SJSA1 (cell line): ENCODE measurements at places on chromosomes 7 and 10. TPM values are rescaled to one million over a fixed set of nuclear protein-coding genes. Genes with fewer than 3 reads are reported as not detected.

Gene DEPP1
- total RNA-seq = 4.9 and 6.8 TPM in 2 replicates

Gene TLX1
- total RNA-seq = not detected in 2 replicates

Gene ARHGAP22
- total RNA-seq = 0.53 TPM in 1 of 2 replicates, not detected in the other

Gene IQUB
- 0.08 TPM in 1 of 2 replicates, not detected in the other for total RNA-seq

Gene SRRM3
- total RNA-seq = 0.24 TPM in 1 of 2 replicates, not detected in the other

Gene CLDN4
- 0.16 TPM in 1 of 2 replicates, not detected in the other for total RNA-seq

Gene PGAM2
- total RNA-seq = 0.13 TPM in 1 of 2 replicates, not detected in the other

Gene RELN
- total RNA-seq = 0.03 TPM in 1 of 2 replicates, not detected in the other

Gene ZMYND11
- total RNA-seq = 71.5 and 88.5 TPM in 2 replicates

Gene NCF1
- total RNA-seq = not detected in 2 replicates

GRCh38 chr7:152382244-152382643, 53.6 kb downstream of the KMT2C start:
- no peak for DNase-seq

GRCh38 chr7:82406937-82407336, 36.6 kb downstream of the CACNA2D1 start:
- no peak for DNase-seq

DNA sequence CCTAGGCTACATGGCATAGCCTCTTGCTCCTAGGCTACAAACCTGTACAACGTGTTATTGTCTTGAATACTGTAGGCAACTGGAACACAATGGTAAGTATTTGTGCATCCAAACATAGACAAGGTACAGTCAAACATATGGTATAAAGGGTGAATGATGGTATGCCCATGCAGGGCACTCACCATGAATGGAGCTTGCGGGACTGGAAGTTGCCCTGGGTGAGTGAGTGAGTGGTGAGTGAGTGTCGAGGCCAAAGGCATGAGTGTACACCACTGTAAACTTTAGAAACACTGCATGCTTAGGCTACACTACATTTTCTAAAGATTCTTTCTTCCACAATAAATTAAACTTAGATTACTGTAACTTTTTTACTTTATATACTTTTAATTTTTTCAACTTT, 165.7 kb downstream of the PARD3 start:
- no peak for DNase-seq

- DNase-seq = no peak
Observed at GRCh38 chr7:30196408-30196807, 61.6 kb downstream of the MTURN start.

- peak; percentile 22 for DNase-seq
Observed at GRCh38 chr10:131002031-131002861, 309.3 kb downstream of the TCERG1L start.

- no peak for DNase-seq
Observed at GRCh38 chr7:1925973-1926907, 256.2 kb downstream of the ELFN1 start.

DNA sequence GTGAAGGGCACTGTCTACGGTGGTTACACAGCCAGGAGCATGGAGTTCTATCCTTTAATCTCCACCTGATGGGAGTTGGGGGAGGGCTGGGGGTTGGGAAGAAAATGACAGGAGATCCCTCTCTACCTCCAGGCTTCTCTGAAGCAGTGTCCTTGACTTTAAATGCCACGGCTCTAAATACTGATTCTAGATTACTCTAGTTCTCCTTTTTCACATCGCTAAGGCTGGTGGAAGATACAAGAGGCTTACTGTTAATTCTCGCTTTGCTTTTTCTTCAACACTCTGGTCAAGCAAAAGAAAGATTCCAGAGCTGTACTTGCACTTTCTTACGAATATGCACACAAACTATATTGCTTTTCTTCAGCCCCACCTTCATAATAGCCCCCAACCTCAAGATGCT, 30.5 kb downstream of the ARL3 start:
- DNase-seq = no peak

- DNase-seq = no peak
Observed at GRCh38 chr10:47056247-47056510, 145.0 kb downstream of the PTPN20 start.

- no peak for DNase-seq
Observed at GRCh38 chr7:70794962-70795361, 337.0 kb upstream of the GALNT17 start.

DNA sequence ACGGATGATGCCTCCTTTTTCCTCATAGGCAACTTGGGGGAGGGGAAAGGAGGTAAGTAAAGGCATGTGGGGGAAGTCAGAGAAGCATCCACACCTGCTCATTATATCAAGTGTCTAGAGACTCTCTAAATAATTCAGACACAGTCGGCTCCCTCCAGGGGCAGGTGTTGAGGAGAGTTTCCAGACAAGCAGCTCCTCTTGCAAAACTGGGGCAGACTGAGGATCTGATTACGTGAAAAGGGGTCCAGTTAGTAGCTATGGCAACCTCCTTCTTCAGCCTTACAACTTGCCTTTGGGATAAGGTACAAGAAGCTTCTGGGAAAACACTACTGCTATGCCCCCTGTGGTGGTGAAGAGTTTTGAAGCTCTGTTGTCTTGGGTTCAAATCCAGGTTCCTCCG, 39.0 kb upstream of the SORBS1 start:
- no peak for DNase-seq

DNA sequence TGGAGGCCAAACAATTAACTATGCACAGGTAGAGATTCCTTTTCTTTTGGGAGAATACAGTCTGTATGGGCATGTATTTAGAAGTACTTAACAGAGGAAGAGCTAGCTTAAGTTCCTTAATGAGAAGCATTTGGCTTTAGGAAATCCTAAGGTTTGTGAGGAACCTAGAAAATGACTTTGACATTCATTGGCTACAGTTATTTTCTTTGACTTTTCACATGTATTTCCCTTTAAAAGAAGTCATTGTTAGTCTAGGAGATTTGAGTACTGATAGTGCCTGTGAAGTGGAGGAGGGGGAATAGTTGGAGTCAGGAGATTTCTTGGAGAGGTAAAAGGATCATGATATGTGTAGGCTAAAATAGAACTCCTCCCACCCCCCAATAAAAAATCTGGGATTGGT, 3.6 kb downstream of the HELLS start:
- DNase-seq = no peak

GRCh38 chr7:127474457-127474856, 81.9 kb upstream of the ZNF800 start:
- no peak for DNase-seq

- peak; percentile 48 for DNase-seq
Observed at GRCh38 chr10:107653832-107654287, 489.4 kb upstream of the SORCS1 start.

GRCh38 chr10:104067525-104067924, 18.2 kb downstream of the COL17A1 start:
- DNase-seq = no peak

GRCh38 chr10:92290076-92290836, 622 bp downstream of the CPEB3 start:
- peak; percentile 43 for DNase-seq

- DNase-seq = no peak
Observed at GRCh38 chr10:24355056-24355688, 146.2 kb downstream of the KIAA1217 start.

DNA sequence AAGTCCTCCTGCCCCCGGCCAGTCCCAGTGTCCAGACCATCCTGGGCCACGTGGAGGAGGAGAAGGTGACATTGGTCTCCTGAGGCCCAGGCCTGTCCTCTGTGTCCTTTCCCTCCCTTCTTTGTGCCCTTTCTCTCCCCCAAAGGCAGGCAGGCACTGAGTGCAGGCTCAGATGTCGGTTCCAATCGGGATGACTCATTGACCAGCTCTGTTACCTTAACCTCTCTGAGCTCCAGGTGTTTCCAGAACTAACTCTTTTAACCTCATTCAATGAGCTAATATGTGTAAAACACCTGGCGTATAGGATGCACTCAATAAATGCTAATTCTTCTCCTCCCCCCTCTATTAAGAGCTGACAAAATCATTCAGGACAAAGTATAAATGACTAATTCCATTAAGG, 25.7 kb downstream of the MACROH2A2 start:
- no peak for DNase-seq

- peak; percentile 81 for DNase-seq
Observed at GRCh38 chr7:93043385-93043985, 74.3 kb downstream of the SAMD9 start.

DNA sequence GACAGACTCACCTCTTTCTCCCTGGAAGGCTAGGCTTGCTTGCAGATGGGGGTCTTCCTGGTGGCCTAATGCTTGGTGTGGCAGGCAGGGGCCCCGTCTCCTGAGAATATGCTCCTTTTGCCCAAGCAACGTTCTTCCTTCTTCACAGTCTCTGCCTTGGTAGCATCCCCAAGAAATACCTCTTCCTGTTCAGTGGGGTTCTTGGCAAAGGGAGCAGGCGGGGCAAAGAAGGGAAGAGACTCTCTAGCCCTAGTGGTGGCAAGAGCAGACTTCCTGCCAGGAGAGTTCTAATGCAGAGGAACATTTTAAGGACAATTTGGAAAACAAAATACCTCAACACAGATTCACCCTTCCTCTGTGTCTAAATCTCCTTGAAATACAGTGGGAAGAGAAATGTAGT, at the start of gene CLEC5A:
Gene CLEC5A, minus strand, starts transcription at position 179 of the 400 bp plus-strand sequence. CDS start 682 bp downstream, outside the sequence.
- no peak for DNase-seq

- DNase-seq = no peak
Observed at GRCh38 chr10:128263891-128264688, 137.9 kb upstream of the MKI67 start.

GRCh38 chr10:99280472-99280871, 44.8 kb upstream of the HPSE2 start:
- no peak for DNase-seq

DNA sequence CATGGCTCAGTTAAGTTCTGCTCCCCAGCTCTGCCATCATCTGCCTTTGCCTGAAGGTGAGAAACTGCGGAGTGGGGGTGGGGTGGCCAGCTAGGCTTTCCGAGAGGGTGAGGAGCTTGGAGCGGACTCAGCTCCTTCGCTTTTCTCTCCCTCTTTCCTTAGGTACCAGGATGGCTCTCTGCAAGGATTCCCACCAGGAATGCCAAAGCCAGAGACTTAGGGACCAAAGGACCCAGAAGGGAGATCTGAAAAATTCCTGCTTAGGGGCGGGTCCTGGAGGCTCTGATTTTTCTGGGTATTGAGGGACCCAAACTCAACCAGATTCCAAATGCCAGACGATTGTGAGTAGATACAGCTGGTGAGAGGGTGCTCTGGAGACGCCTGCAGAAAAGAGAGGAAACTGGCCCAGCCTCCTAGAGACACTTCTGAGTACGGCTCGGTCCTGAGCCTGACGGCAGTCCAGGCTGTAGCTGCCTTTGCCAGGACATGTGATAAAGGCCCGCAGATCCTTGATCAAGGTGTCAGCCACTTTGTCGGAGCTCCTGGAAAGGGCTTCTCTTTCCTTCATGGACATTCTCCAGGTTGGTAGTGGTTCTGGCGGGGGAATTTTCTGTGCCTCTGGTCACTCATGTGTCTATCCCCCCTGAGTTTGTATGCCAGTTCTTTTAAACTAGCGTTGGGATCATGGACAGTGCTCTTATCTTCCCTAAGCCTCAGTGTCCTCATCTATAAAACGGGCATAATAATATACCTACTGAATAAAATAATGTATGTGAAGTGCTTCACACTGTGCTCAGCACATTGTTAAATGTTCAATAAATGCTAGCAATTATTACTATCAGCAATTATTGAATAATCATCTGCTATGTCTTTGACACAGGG, 42.5 kb upstream of the BTRC start:
- no peak for DNase-seq

DNA sequence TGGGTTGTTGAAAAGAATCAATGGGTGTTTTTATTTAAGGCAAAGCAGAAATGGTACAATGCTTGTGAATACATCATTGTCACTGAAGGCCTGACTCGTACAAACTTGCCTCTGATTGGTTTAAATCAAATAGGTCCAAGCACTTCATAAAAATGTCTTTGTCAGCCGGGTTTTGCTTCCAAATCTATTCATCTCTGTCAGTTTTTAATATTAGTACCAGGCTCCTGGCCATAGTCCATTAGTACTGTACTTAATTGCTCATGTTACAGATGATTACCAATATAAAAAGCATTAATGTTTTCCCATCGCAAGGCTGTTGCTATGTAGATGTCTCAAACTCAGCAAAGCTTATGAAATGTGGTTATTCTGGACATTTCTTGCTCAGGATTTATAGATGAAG, 171.9 kb downstream of the ARID5B start:
- no peak for DNase-seq

DNA sequence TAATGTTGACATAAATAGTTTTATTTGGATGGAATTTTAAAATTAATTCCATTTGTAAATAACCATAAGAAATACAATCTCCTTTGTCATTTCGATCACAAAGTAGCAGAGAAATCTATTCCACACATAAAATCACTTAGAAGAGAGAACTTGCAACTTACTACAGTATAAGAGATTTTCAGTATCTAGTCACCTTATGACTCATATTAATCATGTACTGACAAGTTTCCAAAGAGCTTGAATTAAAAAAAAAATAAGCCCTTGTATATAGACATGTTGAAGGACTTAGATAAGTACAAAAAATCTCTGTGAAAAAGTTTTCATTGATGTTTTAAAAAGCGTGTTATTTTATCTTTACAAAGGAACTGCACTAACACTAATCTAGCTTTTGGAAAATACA, 207.1 kb upstream of the ETV1 start:
- DNase-seq = no peak

DNA sequence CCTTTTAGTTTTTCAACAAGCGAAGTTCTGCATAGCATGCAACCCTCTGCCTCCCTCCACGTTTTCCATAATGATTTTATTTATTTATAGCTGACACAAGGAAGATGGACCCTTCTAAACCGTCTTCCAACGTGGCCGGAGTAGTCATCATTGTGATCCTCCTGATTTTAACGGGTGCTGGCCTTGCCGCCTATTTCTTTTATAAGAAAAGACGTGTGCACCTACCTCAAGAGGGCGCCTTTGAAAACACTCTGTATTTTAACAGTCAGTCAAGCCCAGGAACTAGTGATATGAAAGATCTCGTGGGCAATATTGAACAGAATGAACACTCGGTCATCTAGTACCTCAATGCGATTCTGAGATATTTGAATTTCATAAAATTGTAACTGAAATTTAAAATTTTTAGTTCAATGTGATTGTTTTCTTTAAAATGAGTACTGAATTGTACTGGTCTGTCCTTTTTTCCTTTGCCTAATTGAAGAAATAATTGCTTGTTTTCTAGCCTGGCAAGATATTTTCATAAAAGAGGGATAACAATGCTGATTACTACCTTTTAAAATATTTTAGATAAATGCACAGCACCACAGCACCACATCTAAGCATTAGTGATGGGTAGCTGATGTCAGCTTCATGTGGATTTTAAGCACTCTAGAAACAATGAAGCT, 41.5 kb upstream of the SLC39A12 start:
- peak; percentile 30 for DNase-seq

DNA sequence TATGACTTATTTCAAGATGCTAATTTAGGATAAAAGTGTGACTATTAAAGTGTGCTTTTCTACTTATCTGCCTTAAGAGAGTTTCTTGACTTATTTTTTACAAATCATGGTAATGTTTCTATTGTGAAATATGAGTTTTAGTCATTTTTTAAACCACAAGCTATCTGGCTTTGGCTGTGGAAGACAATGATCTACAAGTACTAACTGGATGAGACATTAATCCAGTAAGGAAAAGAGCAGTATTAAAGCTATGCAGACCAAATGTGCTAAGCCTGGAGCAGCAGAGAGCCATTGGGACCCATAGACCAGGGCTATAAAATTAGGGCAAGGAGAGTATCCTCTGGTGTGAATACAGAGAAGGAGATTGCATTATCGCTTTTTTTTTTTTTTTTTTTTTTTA, 92.4 kb downstream of the SEMA3A start:
- no peak for DNase-seq

- peak; percentile 77 for DNase-seq
Observed at GRCh38 chr10:113945075-113945686, 90.7 kb downstream of the NHLRC2 start.

GRCh38 chr7:78099715-78100394, 301.3 kb downstream of the PHTF2 start:
- peak; percentile 38 for DNase-seq

GRCh38 chr10:104417637-104418292, 64.1 kb downstream of the CFAP58 start:
- no peak for DNase-seq
